Immature natural killer cell (primary cell): ENCODE measurements at places on chromosomes 3 and 15.

DNA sequence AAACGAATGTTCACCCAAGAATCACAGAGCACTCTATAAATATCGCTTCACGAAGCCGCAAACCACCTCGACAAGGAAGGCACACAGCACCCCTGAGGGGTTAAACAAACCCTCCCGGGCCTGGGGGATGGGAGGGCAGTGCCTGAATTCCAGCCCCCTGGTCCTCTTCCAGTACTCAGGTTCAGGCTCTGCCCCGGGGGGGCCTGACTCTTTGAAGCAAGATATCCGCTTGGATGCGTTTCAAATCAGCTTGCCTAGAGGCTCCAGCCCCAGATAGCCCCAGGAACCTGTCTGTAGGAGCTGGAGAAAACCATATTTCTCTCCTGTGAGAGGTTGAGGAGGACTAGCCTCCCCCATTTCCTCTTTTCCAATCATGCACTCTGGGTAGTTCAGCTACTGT is 194.7 kb downstream of the WNT5A start:
- no peak for DNase-seq

DNA sequence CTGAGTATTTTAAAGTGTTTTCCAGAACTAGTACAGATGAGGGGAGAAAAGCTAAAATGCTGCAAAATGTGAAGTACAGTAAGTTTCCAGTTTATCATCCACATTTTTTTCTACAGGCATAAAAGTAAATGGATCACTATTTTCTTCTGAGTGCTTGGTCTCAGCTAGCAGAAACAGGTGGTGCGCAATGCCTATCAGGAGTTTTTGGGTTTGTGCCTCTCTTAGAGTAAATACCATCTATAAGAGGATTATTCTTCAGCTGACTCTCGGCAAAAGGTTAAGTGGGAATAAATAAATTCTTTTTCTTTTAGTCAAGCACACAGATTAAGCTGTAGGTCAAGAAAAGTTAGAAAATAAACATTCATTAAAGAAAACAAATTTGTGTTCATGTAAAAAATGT is 1027.7 kb downstream of the PLOD2 start:
- no peak for DNase-seq

DNA sequence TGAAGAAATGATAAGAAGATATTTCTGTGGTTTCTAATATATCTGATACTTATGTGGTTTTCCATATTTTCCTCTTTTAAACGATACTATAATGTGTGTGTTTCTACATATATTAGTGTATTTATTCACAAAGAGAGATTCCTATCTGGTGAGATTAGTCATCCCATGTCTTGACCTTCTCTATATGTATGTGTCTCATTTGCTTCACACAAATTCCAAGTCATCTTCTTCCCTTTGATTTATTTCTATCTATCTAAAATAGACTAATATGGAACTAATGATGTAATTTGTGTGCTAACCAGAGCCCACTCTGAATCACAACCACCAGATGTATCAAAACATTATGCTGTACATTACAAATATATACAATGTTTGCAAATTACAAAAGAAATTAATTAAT is 154.7 kb upstream of the KCNMB2 start:
- no peak for DNase-seq

DNA sequence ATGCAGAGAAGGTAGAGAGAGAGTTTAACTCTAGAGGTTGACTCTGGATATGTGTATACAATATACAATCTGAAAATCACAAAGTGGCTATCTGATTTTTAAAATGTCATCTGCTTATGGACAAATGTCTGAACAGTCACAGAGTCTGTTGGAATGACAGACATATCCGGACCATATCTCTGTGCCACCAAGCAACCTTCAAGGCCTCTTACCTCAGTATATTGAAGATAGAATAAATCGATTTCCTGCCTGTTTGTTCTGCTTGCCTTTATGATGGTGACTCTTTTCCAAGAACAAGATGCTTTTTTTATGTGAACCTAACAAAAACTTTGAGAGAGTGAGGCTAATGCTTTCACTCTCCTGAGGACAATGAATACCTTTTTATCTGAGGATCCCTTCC is 151.1 kb downstream of the RBPMS2 start:
- DNase-seq, result no peak

GRCh38 chr15:65342493-65342892 is 35.3 kb downstream of the IGDCC3 start:
- DNase-seq, result no peak

DNA sequence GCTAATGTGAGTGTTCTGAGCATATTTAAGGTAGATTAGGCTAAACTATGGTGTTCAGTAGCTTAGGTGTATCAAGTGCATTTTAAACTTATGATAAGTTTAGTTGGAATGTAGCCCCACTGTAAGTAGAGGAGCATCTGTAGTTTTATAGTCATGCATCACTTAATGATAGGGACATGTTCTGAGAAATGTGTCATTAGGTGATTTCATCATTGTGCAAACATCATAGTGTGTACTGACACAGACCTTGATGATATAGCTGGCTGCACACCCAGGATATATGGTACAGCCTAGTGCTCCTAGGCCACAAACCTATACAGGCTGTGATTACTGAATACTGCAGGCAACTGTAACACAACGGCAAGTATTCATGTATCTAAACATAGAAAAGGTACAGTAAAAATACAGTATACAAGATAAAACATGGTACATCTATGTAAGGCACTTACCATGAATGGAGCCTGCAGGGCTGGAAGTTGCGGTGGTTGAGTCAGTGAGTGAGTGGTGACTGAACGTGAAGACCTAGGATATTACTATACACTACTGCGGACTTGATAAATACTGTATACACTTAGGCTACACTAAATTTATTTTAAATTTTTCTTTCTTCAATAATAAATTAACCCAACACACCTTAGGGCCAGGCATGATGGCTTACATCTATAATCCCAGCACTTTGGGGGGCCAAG is 17.9 kb downstream of the DNAH1 start:
- DNase-seq, result no peak

DNA sequence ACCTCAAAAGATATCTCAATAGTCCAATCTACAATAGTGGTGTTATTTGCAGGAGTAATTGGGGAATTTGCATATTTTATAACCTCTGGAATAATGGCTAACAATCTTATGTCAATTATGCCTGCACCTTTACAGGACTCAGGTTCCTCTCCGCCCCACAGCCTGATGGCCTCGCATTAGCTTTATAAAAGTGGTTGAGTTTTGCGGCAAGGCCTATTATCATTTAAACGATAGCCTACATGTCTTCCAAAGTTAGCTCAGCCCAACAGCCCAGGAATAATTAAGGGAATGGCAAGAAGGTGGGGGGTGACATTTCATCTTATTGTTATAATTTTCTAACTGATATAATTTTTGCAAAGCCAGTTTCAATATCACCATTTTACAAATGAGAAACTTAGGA is 97.3 kb downstream of the RTP4 start:
- DNase-seq, result no peak

DNA sequence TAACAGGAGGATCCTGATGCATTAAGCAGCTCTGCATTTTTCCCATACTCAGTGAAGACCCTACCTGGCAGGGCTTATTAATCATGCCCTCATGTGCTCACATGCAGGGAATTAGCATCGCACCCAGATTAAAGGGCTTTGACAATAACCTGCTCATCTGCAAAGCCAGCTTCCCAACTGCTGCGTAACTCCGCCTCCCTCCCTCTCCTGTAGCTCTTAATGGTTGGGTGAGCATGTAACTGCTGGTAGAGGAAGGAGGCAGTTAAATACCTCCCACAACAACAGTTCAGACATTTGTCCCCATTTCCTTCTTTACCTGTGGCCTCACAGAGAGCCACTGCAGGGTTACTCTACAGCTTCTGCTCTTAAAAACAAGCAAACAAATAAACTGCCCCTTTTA is 203.6 kb upstream of the WNT5A start:
- no peak for DNase-seq

- DNase-seq, result no peak
Measured at GRCh38 chr3:42205800-42206514, 60.0 kb downstream of the CCK start.

- no peak for DNase-seq
Measured at GRCh38 chr3:103767635-103768034, 1332.8 kb downstream of the ZPLD1 start.

- DNase-seq, result peak; percentile 43
Measured at GRCh38 chr3:15451216-15452113, 24.1 kb downstream of the EAF1 start.

GRCh38 chr3:98954242-98954641 is 52.7 kb upstream of the DCBLD2 start:
- no peak for DNase-seq

DNA sequence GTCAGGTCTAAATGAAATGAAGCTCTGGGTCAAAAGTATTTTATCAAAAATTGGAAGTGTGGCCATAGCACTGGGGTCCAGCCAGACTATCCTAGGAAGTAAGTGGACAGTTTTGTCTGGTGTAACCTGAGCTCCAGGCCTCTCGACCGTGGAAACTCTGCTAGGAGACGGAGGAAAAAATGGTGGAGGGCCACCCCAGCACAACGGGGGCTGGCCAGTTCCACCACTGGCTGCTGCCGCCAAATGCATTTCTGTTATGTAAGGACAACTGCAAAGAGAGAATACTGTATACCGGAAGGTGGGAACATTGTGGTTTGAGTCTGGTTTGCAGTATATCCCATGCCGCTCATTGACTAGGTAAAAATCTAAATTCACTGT is 235.7 kb downstream of the GREM1 start:
- no peak for DNase-seq

DNA sequence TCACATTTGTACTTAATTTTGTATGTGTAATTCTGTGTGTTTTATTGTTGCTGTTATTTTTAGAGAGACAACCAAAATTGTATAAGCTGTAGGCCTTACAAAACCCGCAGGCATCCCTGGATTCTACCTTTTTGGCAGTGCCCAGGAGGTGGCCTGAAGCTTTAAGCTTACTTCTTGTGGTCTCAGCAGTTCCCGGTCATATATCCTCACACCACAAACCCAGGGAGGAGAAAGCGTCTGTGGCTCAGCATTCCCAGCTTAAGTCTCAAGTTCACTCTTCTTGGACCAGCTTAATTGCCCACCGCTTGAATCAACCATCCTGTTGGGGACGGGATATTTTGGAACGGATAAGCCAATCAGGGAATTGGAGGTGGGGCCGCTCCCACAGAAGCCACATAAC is 36.7 kb downstream of the C2CD4A start:
- DNase-seq, result no peak

- no peak for DNase-seq
Measured at GRCh38 chr15:78104566-78105475, 12.5 kb downstream of the SH2D7 start.

DNA sequence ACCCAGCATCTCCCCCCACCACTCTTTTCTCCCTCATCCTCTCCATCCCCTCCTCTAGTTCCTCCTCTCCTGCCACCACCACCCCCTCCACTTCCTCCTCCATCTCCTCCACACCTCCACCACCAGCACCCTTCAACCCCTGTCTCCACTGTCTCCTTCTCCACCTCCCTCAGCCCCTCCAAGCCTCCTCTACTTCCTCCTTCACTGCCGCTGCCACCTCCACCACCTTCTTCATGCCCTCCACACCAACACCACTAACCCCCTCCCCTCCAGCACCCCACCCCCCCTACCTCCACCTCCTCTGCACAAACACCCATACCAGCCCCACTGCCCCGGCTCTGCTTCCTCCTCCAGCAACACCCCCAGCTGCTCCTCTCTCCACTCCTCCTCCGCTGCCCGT is 88.0 kb downstream of the HES1 start:
- no peak for DNase-seq

GRCh38 chr15:51658664-51659063 is 22.6 kb upstream of the SCG3 start:
- no peak for DNase-seq

DNA sequence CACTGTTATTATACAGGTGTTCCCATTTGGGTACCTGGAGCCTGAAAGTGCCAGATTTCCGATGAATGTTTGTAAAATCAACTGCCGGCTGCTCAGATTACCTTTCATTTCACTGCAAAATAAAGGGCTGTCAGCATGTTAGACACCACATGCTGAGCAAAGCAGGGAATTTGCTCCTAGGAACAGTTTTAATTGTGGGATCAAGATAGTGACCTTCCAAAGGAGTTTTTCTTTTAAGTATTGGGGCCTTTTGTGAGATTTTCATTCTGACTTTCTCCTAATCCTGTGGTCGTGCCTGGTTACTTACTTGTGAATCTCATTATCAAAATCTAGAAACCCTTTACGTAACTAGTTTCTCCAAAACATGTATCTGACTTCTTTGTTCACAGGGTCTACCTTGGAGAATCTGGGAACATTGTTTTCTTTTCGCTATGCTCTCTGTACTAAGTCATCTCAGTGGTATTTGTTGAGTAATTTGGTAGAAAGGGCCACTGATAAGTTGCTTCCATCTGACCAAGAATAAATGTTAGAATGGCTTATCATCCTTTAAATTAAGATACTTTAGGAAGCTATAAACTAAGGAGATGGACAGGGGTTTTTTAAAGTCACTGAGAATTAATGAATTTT is 40.8 kb upstream of the LRTM1 start:
- no peak for DNase-seq

GRCh38 chr3:6444888-6445658 is 415.8 kb upstream of the GRM7 start:
- DNase-seq, result no peak

GRCh38 chr3:171548917-171549316 is 88.7 kb upstream of the TNIK start:
- no peak for DNase-seq

GRCh38 chr3:20857636-20858035 is 671.6 kb upstream of the SGO1 start:
- DNase-seq, result no peak

DNA sequence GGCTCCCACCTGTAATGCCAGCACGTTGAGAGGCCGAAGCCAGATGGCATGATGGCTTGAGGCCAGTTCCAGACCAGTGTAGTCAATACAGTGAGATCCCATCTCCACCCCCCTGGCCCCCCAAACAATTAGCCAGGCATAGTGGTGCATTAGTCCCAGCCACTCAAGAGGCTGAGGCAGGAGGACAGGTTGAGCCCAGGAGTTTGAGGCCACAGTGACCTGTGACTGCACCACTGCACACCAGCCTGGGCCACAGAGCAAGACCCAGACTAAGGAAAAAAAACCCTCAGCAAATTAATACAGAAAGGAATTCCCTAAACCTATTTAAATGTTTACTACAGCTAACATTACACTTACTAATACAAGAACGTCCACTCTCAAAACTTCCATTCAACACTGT is 424.6 kb downstream of the SHQ1 start:
- DNase-seq, result no peak

GRCh38 chr15:99727330-99727729 is 5.9 kb downstream of the LYSMD4 start:
- no peak for DNase-seq

DNA sequence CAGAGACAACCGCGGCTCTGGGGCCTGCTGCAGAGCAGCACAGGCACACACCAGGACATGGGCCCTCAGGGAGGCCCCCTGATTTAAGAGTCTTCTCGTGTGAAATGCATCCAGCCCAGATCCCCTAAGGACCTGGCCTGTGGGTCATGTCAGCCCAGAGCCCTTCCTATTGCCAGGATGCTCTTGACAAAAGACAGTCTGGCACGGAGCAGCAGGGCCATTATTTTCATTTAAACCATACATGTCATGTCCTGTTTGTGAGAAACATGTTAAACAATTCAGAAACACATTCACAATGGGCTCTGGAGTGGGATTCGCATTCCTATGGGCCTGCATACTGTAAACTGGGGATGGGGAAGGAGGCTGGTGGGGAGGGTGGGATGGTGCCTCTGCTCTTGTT is 367.4 kb upstream of the WNT5A start:
- no peak for DNase-seq

- DNase-seq, result peak; percentile 22
Measured at GRCh38 chr3:10594915-10595314, 89.5 kb upstream of the ATP2B2 start.
